Activated CD4-positive, alpha-beta T cell treated with anti-CD3 and anti-CD28 coated beads for 24 hours (primary cell): ENCODE measurements at places on chromosomes 6 and 20.

- DNase-seq: no peak
Observed at GRCh38 chr20:39188266-39188765, 226.2 kb downstream of the DHX35 start.

DNA sequence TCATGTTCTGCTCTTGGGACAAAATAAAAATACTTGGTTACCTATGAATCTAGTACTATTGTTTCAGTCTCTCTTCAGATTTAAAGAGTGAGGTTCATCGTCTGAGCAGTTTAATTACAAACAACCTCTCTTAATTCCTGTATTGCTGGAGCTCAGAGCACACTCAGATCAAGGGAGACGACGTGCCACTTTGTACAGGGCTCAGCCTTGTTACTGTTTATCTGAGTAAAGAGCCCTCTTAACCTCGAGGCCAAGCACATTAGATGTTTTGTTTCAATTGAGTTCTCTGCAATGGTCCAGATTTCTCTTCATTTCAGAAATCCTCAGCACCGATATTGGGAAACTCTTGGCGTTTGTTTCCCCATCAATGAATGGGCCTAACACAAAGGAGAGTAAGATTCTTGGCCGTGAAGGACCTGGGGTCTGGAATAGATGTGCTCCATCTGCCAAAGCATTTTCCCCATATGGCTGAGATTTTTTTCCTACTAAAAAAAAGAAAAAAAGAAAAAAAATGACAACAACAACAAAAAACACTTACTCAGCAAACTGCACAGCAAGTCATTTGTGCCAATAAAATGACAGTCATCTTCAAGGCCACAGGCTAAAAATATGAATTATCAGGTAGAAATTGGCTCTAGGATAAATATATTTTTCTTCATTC lies 82.6 kb upstream of the CCN6 start:
- DNase-seq: no peak

DNA sequence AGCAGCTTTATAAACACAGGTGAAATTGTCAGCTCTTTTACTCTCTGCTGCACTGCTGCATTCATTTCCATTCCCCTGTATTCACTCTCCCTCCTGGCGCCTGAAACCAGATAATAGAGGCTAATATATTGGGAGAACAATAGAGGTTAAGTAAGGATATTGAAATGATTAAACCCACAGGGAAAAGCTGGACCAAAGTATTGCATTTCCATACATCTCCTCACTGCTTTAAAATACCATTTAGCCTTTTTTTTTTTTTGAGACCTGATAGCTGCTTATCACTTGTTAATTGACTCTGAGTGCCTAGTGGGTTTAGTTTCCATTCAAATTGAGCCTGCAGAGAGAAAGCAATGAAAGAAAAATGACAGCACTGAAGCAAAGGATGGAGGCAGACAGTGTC lies 540.5 kb upstream of the IMPG1 start:
- no peak for DNase-seq

- DNase-seq: no peak
Observed at GRCh38 chr6:143390278-143390677, 60.2 kb downstream of the ADAT2 start.
